ENCODE measurements at places on chromosomes 2 and 18. TPM values are rescaled to one million over a fixed set of nuclear protein-coding genes. Genes with fewer than 3 reads are reported as not detected.
A peak's percentile ranks its signal among the peaks of the same experiment; 100 is the strongest.

ITGB6 gene
- total RNA-seq = 13.3 TPM

- no peak for DNase-seq
Observed at GRCh38 chr2:51387235-51387634, 355.3 kb upstream of the NRXN1 start.

DNA sequence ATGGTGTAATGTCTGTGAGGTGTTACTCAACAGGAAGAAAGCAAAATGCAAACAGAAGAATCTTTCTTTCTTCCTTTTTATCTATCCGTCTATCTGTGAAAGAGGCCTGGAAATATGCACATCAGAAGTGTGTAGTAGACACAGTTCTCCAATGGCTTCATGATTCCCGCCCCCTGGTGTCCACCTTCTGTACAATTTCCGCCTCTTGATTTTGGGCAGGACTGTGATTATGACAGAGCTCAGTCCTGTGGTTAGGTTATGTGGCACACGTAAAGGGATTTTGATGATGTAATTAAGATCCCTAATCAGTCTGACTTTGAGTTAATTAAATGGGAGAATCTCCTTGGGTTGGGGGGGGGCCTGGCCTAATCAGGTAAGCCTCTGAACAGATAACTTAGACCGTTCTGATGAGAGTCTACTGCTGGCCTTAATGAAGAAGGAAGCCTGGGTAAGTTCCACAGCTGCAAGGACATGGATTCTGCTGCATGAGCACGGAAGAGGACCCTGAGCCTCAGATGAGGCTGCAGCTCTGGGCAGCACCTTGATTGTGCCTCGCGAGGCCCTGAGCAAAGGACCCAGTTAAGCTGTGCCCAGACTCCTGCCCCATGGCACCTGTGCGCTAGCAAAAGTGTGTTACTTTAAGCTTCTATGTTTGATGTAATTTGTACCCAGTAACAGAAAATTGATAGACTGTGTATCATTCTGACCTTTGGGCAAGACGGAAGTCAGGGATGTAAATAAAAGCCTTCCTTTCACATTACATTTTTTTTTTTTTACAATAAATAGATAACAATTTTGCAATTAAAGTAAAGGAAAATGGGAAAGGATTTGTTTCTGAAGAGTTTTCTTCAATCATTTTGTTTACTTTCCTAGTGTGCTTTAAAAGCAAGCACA lies 11.3 kb upstream of the KCNF1 start:
- DNase-seq = no peak

GRCh38 chr2:224734949-224735348 lies 18.8 kb upstream of the CCDC195 start:
- DNase-seq = no peak

DNA sequence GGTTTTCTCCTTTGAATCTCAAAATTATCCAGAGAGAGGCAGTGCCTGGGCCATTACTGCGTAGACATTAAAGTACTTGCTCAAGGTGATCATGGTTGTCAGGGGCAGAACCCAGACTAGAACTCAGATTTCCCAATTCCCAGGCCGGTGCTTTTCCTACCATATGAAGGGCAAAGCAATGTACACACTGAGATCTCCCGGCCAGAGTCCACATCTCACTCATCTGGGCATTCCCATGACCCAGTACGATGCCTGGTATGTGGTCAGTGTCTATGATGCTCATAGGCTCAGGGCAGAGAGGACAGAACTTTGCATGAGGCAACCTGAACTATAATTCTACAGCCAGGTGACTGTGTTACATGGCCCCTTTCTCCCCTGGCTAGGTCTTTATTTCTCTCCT lies 531.4 kb downstream of the TDRD15 start:
- no peak for DNase-seq

GRCh38 chr18:55774505-55774904 lies 186.5 kb upstream of the TCF4 start:
- DNase-seq = no peak

DYNAP gene
- not detected for total RNA-seq

SERPINB3 gene
- total RNA-seq = not detected

DNA sequence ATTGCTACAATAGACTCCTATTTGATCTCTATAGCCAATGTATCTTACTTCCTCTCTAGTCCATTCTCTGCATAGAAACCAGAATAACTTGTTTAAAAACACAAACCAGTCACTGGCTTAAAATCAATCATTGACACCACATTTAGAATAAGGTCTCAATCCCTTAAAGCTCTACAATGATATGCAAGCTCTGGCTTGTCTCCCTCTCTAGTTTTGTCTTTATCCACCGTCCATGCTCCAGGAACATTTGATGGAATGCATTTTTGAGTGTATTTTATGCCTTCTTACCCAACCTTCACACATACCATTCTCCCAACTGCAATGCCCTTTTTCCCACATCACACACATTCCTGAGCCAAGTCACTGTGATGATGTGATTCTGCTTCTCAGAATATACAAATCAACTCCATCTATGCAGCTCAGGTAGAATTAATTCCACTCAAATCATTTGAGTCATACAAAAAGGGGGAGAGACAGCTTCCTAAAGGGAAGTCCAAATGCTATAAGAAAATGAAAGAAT lies 1107.2 kb downstream of the DPP10 start:
- DNase-seq = no peak

DNA sequence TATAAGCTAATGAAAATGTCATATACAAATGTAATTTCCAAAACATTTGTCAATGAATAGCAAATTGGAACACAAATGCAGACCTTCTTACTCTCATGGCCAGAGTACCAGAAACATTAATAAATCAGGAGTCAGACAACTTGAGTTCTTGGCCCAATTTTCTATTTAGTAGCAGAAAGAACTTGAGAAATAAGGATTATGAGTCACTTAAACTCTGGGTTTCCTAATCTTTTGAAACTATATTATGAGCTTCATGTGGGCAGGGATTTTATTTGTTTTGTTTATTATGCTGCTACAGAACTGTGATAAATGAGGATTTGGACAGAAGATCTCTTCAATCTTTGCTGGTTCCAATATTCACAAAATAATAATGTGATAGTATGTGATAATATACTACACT lies 686.7 kb downstream of the NR4A2 start:
- no peak for DNase-seq

- no peak for DNase-seq
Observed at GRCh38 chr2:21438949-21439348, 315.2 kb downstream of the TDRD15 start.

DNA sequence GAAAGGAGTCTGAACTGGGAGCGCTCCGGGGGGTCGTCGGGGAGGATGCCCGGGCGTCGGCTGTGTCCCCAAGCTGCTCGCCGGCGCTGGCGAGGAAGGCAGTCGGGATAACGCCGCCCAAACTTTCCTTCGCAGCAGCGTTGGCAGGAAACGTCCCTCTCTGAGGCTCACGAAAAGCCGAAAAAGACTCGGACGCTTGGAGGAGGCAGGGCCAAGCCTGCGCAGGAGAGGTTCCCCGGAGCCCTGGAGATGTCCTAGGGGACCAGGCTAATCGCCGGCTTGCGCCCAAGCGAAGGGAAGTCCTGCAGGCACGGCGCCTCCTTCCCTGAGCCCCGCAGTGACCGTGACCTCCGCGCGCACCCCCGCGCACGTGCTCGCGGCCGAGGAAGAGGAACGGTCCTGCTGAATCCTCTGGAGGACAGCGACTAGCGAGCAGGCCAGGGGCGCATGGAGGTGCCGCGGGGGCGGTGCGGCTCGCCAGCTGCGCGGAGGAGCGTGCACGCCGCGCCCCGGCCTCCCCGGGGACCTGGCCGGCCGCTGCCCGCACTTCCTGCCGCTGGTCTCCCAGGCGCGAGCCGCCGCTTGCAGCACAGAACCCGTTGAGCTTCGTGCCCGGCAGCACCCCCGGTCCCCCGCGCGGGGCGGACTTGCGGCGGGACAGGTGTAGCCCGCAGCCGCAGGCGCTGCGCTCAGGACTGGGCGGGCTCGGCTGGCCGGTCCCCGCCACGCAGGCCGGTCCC lies at the start of gene SH3RF3:
Gene SH3RF3 (plus strand): TSS at position 590 of the 740 bp plus-strand sequence.
- DNase-seq = peak; percentile 55

DNA sequence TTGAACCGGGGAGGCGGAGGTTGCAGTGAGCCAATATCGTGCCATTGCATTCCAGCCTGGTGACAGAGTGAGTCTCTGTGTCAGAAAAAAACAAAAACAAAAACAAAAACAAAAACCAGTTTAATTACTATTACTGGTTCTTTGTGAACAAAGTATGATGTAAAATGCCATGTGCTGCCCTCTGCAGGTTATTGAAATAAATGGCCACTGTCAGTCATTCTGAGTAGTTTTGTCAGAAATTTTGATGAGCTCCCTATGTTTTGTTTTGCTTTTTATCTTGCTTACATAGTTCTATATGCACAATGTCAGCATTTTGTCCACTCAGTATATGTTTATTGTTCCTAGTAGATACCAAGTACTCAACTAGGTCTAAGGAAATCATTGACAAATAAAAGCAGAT lies 423.6 kb upstream of the CHST9 start:
- no peak for DNase-seq

ABCG5 gene
- 1.7 TPM for total RNA-seq

DNA sequence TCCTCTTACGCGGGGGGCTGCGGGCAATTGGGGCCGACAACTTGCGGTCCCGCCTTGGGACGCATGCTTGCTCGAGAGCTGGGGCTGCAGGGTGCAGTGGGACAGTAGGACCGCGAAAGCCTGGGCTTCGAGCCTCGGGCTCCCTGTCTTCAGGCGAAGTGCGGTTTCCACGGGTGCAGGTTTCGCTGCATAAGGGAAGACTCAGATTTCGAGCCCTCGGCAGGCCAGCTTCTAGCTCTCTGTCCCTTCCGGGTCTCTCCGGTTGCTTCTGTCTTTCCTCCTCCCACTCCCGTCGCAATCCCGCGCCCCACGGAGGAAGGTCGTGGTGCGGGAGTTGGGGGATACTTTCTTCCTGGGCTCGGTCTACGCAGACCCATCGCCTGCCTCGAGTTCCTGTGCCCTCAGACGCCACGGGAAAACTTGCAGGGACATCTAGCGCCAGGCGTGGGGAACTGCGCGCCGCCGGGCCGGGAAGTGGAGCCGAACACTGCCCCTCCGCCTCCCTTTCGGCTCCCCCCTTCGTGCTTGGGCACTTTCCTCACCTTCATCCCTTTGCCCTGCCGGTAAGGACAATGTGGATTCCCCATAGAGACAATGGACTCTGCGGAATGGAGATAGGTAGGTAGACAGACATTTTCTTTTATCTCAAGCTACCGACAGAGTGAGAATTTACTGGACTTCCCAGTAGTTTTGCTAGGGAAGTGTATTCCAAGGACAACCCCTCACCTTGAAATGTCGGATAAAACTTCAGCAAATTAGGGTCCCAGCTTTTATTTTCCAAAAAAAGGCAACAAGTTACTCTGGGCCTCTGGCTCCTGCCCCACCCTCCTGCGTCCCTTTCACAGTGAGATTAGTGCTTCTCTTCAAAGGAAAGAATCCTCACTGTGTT lies 4.2 kb upstream of the HOXD13 start:
- DNase-seq = peak; percentile 68

KLHL30 gene
- not detected for total RNA-seq

- DNase-seq = no peak
Observed at GRCh38 chr2:3492951-3493614, 26.2 kb downstream of the ADI1 start.

SMAD7 gene
- total RNA-seq = 57.8 TPM

DNA sequence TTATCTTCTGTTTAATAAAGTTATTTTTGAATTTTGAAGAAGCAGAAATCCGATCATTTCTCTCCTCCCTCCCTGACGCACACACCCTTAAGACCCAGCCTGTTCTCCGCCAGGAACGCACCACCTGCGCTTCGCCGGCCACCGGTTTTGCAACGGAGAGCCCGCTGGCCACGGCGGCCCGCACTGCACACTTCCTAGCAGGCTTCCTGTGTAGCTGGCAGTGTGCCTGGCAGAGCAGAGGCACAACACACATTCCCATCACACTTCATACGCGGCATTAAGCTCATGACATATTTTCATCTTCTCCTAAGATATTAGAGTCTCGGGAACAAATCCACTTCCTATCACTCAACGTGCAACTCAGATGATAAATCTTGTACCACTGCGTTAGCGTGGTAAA lies 148.0 kb downstream of the HDAC4 start:
- no peak for DNase-seq

GRCh38 chr2:226446406-226447001 lies 353.1 kb downstream of the IRS1 start:
- no peak for DNase-seq

COPS8 gene
- 55.3 TPM for total RNA-seq

DNA sequence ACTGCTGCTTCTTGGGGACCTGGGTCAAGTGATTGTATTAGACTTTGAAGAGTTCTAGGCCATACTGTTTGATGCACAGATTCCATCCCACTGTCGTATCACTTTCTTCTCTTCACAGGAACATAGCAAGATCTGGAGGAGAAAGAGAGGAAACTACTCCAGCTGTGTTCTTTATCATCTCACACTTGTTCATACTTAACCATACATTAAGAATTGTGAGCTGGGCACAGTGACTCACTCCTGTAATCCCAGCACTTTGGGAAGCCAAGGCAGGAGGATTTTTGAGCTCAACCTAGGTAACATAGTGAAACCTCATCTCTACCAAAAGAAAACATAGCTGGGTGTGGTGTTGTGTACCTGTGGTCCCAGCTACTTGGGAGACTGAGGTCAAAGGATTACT lies 111.7 kb downstream of the PARD3B start:
- DNase-seq = no peak

GRCh38 chr2:240311821-240312220 lies 123.6 kb upstream of the GPC1 start:
- DNase-seq = no peak

- DNase-seq = no peak
Observed at GRCh38 chr18:8814206-8814605, 108.8 kb downstream of the MTCL1 start.

DNA sequence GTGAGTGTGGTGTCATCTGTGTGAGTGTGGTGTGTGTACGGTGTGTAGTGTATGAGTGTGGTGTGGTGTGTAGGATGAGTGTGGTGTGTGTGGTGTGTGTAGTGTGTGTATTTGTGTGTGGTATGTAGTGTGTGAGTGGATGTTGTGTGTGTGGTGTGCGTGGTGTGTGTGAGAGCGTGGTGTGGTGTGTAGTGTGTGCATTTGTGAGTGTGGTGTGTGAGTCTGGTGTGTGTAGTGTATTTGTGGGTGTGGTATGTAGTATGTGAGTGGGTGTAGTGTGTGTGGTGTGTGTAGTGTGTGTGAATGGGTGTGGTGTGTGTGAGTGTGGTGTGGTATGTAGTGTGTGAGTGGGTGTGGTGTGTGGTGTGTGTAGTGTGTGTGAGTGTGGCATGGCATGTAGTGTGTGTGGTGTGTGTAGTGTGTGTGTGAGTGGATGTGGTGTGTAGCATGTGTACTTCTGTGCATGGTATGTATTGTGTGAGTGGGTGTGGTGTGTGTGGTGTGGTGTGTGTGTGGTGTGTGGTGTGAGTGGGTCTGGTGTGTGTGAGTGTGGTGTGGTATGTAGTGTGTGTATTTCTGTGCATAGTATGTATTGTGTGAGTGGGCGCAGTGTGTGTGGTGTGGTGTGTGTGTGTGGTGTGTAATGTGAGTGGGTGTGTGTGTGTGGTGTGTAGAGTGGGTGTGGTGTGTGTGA lies 227.8 kb downstream of the BCL2 start:
- DNase-seq = no peak

GRCh38 chr2:32947076-32947483 lies 327 bp downstream of the LTBP1 start:
- no peak for DNase-seq
